ENCODE measurements at places on chromosomes 1 and 21.

DNA sequence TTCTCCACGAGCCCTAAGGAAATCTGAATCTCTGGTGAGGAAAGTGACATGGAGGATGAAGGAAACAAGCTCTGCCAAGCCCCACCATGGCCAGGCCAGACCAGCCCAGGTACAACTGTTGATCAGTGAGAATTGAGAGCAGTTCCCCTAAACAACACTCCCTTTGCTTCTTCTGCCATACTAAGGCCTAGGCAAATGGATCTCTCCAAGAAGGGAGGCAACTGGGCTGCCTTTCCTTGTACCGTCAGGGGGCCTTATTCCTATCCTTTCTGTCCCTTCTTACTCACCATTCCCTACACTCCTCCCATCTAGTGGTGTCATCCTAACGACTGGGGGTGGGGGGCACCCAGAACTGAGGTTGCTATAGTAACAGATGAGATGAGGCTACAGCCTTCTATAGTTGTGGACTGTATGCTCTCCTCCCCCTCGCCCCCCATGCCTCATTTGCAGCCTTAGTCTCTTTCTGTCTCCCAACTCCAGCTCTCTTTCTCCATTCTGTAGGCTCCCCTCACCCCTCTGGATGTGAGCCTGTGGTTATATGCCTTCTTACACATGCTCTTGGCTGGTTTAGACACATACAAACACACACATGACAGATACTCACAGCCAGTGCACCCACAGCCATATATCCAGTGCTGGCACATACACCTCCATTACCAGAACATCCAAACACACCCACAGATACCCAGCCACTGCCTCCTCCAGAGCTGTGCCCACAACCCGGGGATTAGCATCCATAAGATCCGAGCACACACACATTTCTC is 3.6 kb downstream of the PEA15 start:
- DNase-seq: no peak

DNA sequence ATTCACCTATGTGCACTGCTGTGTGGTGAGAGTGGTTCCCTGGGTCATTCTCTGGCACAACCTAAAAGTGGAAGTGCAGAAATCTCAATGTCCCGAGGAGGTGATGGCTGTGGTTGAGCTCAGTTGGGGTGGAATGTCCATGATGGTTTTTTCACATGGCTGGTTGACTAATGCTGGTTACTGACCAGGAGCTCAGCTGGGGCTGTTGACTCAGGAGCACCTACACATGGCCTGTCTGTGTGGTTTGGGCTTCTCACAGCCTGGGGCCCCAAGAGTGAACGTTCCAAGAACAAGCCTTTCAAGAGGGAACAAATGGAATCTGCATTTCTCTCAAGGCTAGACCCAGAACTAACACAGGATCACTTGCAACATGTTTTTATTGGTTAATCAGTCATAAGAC is 6.4 kb upstream of the KANK4 start:
- no peak for DNase-seq

GRCh38 chr1:56063461-56063860 is 515.9 kb downstream of the PLPP3 start:
- peak; percentile 3 for DNase-seq

DNA sequence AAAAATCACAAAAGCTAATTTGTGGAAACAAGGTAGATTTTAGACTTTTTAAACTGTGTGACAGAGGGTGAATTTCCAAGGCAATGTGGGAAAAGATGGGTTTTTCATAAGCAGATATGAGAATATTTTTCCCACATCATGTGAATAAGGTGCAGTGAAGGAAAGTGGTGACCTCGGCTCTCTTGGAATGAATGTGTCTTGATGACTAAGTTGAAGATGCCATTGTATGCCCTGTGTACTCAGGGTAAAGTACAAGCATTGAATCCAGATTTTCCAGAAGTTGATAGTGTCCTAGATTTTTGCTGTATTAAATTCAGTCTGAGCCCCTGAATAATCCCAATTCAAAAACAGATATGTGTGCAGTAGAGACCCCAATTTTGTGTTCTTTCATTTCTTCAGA is 442.6 kb upstream of the ADGRL2 start:
- DNase-seq: no peak

DNA sequence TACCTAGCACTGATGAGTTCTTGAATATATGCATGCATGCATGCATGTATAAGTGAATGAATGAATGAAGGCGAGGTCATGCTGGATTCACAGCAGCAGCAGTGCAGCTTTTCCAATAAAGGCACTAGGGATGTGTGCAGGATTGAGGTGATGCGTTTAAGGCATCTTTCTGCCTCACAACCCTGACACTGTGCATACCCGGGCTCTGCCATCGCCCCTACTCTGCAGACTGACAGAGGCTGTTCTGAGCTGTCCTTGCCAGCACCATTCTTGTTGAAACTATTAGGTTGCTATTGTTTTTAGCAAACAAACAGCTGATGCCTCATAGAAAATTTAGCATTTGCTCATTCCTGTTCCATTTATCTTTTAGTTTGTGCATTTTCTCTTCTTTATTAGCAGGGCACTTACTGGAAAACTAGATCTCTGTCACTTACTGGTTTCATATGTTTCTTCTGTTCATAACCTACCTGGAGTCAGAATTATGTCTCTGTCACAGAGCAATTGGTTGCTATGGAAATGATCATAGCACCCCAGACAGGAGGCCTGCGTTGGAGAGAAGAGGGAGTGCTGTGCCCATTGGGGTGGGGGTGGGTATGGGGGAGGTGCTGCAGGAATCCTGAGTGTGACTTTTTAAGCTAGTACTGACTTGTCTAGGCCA is 79.0 kb downstream of the CD58 start:
- DNase-seq: no peak

DNA sequence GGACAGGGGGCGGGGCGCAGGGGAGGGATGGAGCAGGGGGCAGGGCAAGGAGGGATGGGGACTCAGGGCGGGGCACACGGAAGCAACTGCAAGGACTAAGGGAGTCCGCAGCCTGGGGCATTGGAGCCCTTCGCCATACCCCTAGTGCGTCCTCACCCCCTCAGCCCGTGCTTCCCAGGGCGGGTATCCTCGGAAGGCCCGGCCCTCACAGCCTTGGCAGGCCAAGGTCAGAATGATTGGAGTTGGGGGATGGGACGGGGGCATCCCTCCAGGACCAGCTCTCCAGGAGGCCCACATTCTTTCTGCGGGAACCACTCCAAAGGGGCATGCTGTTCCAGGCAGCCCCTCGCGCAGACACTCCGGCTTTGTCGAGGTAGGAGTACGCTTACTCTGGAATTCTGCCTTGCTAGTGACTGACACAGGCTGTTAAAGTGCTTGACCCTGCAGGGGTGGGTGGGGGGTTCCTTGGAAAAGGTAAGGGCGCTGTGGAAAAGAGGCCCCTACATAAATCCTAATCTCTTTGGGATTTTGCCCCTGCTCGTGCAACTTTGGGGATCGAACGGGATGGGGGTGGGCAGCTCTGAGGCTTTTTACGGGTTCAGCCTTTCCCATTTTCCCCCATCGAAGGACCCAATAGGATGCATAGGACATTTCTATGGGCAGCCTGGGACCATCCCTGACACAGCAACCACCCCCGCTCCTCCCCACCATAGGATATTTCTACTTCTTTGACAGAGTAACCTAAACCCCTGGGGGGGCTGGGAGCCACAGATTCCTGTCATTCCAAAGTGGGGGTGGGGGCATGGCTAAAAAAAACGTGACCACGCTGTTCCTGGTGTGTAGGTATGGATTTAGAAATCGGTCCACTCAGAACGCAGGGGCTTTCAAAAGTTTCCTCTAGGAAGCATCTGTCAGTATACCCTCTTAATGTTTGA is 738 bp upstream of the TRIM11 start:
- DNase-seq: no peak

- no peak for DNase-seq
These were observed 209.5 kb downstream of the RPS6KC1 start for GRCh38 chr1:213260311-213261075.

DNA sequence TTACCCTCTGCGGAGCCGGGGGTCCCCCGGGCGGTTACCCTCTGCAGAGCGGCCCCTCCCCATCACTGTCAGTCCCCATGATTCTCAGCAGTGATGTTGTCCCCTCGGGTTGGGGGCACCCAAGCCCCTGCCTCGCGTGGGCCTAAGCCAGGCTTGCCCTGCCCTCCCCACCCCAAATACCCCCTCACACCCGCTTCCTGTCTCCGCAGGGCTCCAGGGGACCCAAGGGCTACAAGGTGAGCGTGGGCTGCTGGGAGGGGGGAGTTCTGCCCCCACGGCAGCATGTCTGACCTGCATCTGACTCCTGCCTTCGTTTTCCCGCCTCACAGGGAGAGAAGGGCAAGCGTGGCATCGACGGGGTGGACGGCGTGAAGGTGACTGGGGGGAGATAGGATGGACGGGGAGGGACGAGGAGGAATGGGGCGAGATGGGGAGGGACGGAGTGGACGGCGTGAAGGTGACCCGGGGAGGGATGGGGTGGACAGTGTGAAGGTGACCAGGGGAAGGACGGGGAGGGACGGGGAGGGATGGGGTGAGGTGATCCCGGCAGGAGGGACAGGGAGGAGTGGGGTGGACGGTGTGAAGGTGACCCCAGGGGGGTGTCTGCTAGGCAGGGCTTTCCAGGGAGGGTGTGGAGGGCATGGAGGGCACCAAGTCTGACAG is 8.6 kb downstream of the COL6A1 start:
- DNase-seq: no peak

- DNase-seq: no peak
These were observed 70.7 kb downstream of the CD247 start for GRCh38 chr1:167447521-167448136.

GRCh38 chr1:89594096-89594740 is 38.7 kb upstream of the LRRC8C start:
- DNase-seq: no peak

DNA sequence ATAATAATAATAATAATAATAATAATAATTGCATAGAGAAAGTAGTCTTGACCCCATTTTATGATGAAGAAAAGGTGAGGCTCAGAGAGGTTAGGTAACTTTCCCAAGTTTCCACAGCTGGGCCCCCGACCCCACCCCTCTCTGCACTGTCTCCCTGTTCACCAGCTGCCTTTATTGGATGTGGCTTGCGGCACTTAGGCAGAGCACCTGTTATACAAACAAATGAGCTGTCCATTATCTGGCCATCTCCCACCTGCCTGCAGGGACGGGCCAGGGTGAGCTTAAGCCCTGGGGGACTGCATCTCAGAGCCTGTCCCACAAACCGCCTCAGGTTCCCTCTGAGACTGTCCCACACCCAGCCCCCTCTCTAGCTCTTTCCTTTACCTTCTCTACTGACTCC is 10.1 kb upstream of the EFNA1 start:
- no peak for DNase-seq

- no peak for DNase-seq
These were observed 46.1 kb upstream of the SYT2 start for GRCh38 chr1:202756391-202756790.

DNA sequence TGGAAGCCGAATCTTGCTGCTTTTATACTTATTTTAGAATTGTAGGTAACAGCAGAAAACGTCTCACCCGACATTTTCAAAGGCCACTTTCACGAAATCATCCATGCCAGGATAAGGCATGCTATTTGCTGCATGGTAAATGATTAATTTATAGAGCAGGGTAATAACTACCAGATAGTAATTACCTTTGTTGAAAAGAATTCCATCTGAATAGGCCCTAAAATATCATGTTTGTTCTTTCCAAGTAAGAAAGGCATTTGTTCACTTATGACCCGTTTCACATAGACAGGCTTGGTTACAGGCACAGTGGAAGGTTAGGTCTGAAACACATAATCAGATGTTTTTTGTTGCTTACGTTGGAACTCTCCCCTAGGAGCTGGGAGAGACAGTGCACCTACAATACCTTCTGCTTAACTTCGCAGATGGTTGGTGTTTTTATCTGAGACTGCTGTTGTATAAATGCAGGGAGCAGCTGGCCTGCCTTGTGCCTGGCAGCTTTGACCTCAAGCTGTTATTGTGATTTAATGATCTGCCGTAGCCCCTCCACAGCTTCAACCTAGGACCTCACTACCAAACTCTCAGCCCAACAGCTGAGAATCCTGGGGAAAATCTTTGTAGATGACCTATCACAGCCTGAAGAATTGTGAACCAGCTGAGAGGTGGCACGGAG is 1.6 kb downstream of the SLC44A3 start:
- DNase-seq: no peak

- no peak for DNase-seq
These were observed 67.9 kb upstream of the MACF1 start for GRCh38 chr1:39136638-39137037.

GRCh38 chr1:161915051-161915503 is 108.6 kb downstream of the OLFML2B start:
- DNase-seq: no peak

GRCh38 chr1:229001467-229002011 is 266.3 kb downstream of the RHOU start:
- DNase-seq: no peak

- no peak for DNase-seq
These were observed 139.5 kb downstream of the GLIS1 start for GRCh38 chr1:53599481-53599880.

DNA sequence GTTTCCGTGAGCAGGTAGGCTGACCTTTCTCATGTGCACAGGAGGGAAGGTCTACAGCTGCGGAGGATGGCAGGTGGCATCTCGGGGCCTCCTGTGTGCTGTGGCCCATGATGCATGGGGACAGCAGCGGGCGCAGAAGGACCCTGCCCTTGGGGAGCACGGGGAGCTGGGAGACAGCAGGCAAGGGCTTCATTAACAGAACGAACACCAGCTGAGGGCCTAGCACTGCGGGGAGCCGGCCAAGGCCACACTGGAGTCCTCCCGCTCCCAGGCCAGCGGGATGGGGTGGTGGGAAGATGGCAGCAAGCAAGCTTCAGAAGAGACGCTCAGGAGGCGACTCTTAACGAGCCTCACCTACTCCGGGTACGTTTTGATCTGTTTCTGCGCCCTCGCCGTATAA is 66.6 kb downstream of the SCCPDH start:
- no peak for DNase-seq

- DNase-seq: no peak
These were observed 119.0 kb upstream of the NRIP1 start for GRCh38 chr21:15183813-15184257.

GRCh38 chr1:14362331-14362730 is 236.2 kb upstream of the KAZN start:
- no peak for DNase-seq

DNA sequence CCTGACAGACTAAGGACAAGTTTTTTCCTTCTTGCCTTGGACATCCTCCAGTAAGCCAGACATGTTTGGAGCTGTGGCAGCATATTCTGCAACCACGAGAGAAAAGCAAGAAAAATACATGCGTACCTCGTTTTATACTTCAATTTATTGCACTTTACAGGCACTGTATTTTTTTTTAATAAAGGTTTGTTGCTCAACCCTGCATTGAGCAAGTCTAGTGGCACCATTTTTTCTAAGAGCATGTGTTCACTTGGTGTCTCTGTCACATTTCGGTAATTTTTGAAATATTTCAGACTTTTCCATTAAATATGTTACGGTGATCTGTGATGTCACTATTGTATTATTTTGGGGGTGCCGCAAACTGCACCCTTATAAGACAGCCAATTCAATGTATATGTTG is 2.1 kb upstream of the SSX2IP start:
- DNase-seq: no peak
